Activated CD4-positive, alpha-beta memory T cell treated with anti-CD3 and anti-CD28 coated beads, Interleukin-2, amount 10 ng/mL, durations not matched to agents 7 days and 5 days (primary cell): ENCODE measurements at places on chromosomes 13 and 19.

- DNase-seq, result no peak
Observed at GRCh38 chr19:31595521-31595920, 246.3 kb upstream of the TSHZ3 start.

DNA sequence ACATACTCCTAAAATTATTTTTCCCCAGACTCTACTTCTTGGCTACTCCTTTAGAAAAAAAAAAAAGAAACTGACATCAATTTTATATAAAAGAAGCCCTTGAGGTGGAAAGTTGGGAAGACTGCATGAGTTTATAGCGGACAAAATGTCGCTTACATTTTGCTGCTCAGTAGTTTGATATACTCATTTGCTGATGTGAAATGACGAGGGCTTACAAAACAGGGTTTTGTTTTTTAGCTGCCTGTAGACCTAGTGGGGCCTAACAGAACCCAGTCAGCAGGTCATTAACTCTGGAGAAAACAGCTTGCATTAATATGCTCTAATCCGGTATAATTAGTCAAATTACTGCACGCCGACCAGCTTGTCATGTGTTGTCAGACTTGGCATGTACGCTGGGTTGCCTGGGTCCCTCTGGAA lies 37.6 kb upstream of the MAB21L1 start:
- no peak for DNase-seq

- DNase-seq, result peak; percentile 39
Observed at GRCh38 chr19:1945899-1946298, 4.9 kb downstream of the CSNK1G2 start.

- no peak for DNase-seq
Observed at GRCh38 chr13:19772306-19772705, 10.4 kb downstream of the PSPC1 start.

GRCh38 chr19:1935484-1936208 lies 5.3 kb upstream of the CSNK1G2 start:
- DNase-seq, result peak; percentile 45

- no peak for DNase-seq
Observed at GRCh38 chr19:1765232-1765903, 12.1 kb downstream of the ONECUT3 start.
